Stimulated activated CD8-positive, alpha-beta memory T cell treated with anti-CD3 and anti-CD28 coated beads, Interleukin-7, amount 100 ng/mL, for 1 hour (primary cell): ENCODE measurements at places on chromosomes 4 and X.

DNA sequence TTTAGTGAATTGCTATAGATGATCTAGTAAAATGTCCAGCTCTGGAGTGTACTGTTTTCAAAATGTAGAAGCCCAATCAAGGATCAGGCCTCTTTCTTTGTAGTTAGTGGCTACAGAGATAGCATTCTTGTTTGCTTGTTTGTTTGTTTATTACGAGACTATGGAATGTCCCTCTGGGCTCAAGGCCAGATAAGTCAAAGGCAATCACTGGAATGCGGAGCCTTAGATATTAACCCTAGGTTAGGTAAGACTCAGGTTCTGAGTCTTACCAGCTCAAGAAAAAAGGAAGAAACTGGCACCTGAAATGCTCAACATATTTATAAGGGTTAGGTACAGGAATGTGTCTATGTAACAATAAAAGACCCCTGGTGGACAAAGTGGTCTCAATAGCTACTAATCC is 261.5 kb downstream of the SLC7A11 start:
- no peak for DNase-seq

DNA sequence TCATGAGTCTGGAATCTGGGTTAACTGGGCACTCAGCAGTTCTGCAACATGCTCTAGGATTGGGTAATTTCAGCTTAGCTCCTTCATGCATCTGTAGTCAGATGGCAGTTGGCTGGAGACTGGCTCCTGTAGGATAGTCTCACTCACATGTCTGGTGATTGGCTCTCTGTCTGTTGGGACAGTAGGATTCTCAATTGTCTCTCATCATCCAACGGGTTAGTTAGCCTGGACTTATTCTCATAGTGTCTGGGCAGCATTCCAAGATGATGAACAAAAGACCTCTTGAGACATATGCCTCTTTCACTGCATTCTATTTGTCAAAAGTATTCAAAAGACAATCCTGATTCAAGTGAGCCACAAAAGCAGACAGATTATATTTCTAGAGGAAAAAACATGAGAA is 795.6 kb upstream of the GALNTL6 start:
- DNase-seq = no peak

DNA sequence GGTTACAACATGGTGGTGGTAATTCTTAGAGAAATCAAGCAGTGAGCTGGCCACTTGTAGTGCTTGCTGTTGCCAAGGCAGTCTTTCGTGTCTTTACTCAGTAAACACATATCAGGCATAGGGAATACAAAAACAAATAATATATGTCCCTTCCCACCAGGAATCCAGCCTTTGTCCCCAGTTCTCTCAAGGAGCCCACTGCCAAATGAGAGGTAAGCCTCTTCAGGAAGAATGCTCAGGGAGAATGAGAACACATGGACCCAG is 421 bp upstream of the PLAC1 start:
- DNase-seq = no peak

DNA sequence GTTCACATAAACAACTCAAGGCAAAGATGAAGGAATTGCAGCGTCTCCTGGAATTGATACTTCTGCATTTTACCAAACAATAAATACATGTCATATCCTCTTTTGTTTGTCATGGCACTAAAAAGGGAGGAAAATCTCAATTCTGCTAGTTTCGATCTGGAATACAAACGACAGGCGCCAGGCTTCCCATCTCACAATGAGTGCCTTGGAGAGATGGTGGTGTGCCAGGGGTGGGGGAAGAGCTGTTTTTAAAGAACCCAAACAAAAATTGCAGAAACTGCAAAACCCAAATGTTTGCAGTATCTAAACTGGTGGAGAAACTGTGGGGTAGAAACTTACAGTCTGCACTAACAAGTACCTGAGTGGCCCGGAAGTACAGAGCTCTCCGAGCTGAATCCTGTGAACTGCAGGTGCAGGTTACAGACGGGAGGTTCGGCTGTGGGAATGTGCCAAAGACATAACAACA is 53.0 kb upstream of the KLF3 start:
- no peak for DNase-seq
